ENCODE measurements at places on chromosomes 6 and 20.

- no peak for DNase-seq
These were observed 148.2 kb upstream of the KCNG1 start for GRCh38 chr20:51171141-51171540.

DNA sequence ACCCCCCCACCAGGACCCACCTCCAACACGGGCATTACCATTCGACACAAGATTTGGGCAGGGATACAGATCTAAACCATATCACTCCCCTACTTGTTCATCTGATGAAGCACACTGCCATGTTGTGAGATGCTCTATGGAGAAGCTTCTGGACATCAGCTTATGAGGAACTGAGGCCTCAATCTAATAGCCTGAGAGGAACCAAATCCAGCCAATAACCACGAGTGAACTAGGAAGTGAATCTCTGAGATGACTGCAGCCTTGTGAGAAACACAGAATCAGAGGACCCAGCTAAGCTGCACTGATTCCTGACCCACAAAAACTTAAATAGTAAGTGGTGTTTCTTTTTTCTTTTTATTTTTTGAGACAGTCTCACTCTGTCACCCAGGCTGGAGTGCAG lies 21.6 kb upstream of the ZBTB2 start:
- DNase-seq = no peak

DNA sequence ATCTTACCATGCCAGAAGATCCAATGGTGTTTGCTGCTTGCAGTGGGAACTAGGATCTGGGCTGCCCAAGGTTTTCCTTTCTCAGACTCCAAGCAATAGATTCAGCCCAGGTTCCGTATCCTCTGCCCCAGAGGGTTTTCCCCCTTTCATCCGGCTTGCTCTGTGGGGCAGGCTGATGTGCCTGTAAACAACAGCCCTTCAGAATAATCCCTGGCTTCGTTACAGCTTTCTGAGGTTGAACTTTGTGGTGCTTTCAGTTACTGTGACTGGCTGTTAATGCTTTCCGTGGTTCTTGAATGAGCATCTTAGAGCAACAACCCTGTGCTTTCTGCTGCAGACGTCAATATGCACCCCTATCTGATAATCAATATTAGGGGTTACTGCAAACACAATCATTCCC lies 400.4 kb downstream of the BTBD3 start:
- no peak for DNase-seq

DNA sequence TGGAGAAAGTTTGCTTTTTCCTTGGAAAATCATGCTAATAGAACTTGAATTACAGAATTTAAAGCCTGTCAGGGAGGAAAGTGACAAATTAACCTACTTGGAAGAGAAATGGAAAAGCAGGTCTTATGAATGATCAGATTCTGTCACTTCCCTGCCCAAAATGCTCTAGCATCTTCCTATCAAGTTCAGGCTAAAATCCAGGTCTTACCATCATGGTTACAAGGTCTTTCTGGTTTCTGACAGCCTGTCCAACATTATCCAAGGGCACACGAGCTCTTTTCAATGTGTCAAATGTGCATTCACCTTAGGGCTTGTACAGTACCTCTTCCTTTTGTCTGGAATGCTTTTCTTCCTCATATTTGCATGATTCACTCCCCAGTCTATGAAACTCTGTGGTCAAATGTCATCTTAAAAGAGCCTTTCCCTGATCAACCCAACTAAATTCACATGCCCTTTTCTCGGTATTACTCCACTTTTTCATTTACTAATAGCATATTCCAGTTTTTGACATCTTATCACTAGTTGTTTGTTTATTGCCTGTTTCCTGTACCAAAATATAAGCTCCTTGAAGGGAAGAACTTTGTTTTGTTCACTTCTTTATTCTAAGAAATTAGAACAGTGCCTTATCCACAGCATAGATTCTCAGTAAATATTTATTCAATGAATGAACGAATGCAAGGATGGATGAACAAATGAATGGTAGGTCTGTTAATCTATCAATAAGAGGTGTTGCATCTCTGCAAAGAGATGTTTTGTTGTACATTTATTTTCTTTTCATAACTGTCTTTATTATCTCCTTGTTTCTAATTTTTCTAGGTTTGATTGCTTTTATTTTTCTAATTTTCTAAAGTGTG lies 139.5 kb downstream of the BCAS1 start:
- no peak for DNase-seq

GRCh38 chr20:54086507-54087039 lies 16.2 kb upstream of the BCAS1 start:
- no peak for DNase-seq

DNA sequence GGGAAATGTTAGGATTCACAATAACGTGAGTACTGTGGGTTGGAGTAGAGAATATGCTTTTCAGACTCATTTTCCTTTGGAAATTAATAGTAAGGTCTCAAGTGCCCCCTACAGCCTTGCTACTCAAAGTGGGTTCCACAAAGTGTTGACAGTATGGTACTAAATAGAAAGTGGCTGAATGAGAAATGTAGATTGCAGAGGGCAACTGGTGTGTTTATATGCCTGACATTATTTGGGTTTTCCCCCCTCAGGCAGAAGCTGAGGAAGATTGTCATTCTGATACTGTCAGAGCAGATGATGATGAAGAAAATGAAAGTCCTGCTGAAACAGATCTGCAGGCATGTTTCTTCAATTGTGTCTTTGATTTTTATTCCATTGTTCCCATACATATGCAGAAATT lies 5.6 kb downstream of the FBXO9 start:
- no peak for DNase-seq

GRCh38 chr6:157998707-157999167 lies 17.1 kb downstream of the SYNJ2 start:
- DNase-seq = no peak

Data from cortex of kidney (tissue), 1 donor.